ENCODE measurements at places on chromosomes 2 and 18. TPM values are rescaled to one million over a fixed set of nuclear protein-coding genes. Genes with fewer than 3 reads are reported as not detected.
A peak's percentile ranks its signal among the peaks of the same experiment; 100 is the strongest.

Gene BMP10
- total RNA-seq: not detected

DNA sequence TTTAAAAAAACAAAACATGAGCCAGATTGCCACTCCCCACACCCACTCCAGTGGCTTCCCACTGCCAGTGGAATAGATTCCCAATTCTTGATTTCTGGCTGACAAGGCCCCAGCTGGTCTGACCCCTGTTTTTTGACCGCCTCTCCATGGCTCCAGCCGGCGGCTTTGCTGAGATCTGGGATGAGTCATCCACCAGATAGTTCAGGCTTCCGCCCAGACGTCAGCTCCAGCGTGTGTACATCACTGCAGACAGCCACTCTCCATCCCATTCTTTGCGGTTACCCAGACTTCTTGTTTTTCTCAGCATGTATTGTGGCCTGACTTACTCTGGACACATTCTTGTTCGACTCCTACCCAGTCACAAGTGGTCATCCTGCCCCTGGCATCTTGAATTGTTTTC lies 227.9 kb downstream of the GBX2 start:
- no peak overlapping the region for H3K27ac ChIP-seq
- no peaks in the 10 kb centered on the region for H3K36me3 ChIP-seq
- peak; percentile 73 for DNase-seq
- H3K4me3 ChIP-seq: no peak overlapping the region
- no peaks in the 10 kb centered on the region for H3K4me1 ChIP-seq

- no peak overlapping the region for H3K4me3 ChIP-seq
- H3K4me1 ChIP-seq: no peaks in the 10 kb centered on the region
- no peak for DNase-seq
- no peak overlapping the region for H3K27ac ChIP-seq
- no peaks in the 10 kb centered on the region for H3K27me3 ChIP-seq
These were observed 115.0 kb upstream of the LGALSL start for GRCh38 chr2:64338910-64339500.

DNA sequence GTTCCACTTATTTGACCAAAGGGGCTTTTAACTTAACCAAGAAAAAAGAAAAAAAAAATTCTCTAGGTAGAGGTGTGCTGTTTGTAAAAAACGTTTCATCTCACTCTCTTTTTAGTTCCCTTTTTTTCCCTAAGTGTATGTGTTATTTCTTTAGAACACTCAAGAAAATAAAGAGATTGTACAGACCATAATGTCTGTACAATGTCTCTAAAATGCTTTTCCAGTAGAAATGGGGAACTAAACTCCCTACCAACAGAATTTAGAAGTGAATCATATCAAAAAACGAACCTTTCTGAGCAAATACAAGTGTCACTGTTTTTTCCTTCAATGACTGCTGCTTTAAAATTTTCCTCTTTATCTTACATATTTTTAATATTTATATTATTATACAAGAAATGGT lies 72.0 kb downstream of the CDH7 start:
- no peak overlapping the region for H3K27ac ChIP-seq
- DNase-seq: no peak
- no peaks in the 10 kb centered on the region for H3K36me3 ChIP-seq
- H3K27me3 ChIP-seq: no peaks in the 10 kb centered on the region
- H3K4me3 ChIP-seq: no peak overlapping the region

Gene SLC30A3
- not detected for total RNA-seq

- no peak for DNase-seq
- H3K36me3 ChIP-seq: no peaks in the 10 kb centered on the region
These were observed 67.8 kb downstream of the EML4 start for GRCh38 chr2:42236911-42237310.

DNA sequence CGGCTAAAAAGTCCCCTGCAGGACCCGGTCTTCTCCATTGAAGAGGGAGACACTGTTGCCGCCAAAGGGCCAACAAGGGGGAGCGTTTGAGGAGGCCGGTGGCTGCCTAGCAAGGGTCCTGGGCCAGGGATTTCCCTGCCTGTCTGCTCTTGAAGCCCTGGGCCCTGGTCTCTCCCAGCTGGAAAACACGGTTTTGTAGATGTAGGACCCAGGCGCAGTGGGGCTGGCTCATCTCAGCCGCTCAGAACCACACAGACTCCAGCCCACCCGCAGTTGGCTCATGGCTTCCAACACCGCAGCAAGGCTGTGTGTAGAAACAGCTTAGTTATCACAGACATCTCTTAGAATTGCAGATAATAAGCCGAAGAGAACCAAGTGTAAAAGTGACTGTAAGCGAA lies 57.1 kb upstream of the TWIST2 start:
- no peaks in the 10 kb centered on the region for H3K36me3 ChIP-seq
- H3K27ac ChIP-seq: no peak overlapping the region
- H3K27me3 ChIP-seq: no peaks in the 10 kb centered on the region
- H3K4me1 ChIP-seq: no peaks in the 10 kb centered on the region

Gene ESPNL
- total RNA-seq: not detected

- no peak overlapping the region for H3K27ac ChIP-seq
These were observed 204.8 kb downstream of the SETBP1 start for GRCh38 chr18:44885507-44885906.

DNA sequence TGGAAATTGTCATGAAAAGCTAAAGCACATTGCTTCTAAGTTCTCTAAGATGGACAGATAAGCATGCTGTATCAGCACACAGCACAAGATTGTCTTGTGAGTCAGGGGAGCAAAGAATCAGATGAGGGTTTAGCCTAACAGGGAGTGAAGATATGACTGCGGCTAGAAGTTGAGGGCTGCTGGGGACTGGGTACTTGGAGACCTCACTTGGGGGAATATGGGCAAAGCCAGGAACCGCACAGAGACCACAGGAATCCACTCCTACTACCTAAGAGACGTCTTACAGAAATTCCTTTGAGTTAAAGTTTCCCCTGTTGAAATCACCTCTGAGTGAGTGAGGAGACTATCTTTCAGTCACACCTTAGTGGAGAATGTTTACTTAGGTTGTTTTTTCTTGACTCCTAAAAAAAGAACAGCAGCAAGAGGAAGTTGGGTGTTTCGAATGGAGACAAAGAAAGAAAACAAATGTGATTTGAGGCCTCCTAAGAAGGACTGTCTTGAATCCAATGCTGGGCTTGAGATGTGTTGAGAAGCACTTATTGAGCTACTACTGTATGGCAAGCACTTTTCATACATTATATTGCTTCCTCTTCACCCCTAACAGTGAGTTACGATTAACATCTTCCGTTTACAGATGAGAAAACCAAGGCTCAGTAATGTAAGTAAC lies 100.7 kb downstream of the ANKRD44 start:
- DNase-seq: no peak
- H3K27me3 ChIP-seq: no peaks in the 10 kb centered on the region
- no peak overlapping the region for H3K27ac ChIP-seq
- peaks cover 22% of the 10 kb centered on the region for H3K4me1 ChIP-seq

Gene HOXD13
- 48.9 TPM for total RNA-seq

DNA sequence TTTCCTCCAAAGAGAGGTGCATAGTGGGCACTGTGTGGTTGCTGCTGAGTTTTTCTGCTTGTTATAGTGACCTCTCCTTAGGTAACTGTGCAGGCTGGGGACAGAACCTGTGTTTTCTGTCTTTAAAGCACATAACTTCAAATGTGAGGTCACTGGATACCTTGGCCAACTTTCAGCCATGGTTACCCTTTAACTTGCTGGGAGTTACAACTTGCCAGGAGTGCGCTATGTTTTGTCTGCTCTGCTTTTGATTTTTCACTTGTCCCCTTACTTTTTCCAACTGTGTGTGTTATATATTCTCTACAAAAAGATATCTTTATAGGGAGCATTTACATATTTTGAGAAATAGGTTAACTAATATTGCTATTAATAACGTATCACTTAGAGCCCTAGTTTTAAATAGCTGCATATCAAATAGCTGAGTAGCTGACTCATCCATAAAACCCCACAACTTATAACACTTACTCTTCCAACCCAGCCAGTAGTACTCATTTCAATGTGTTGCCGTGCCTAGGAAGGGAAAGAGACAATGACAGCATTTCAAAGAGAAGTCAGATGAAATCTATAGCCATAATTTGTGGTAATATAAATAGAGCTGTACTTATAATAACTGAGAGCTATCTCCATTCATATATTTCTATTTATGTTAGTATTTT lies 51.6 kb downstream of the DPP4 start:
- no peaks in the 10 kb centered on the region for H3K27me3 ChIP-seq
- DNase-seq: no peak
- H3K4me1 ChIP-seq: no peaks in the 10 kb centered on the region
- no peak overlapping the region for H3K4me3 ChIP-seq
- H3K36me3 ChIP-seq: no peaks in the 10 kb centered on the region
- no peak overlapping the region for H3K27ac ChIP-seq

DNA sequence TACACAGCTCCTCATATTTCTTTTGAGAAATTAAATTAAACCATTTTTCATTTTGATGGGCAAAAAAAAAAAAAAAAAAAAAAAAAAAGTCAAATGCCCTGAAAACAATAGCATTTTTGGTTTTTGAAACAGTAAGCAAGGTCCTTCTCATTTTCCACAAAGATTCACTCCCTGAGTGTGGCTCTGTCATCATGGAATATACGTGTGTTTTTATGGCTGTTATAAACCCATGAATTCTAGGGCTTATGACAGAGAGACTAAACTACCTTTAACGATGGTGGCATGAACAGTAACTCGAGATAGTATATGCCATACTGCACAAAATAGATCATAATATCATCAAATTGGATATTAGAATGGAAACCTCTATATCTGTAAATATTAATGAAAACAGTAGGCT lies 179.2 kb upstream of the ZNF521 start:
- no peaks in the 10 kb centered on the region for H3K36me3 ChIP-seq
- H3K27ac ChIP-seq: no peak overlapping the region
- DNase-seq: no peak
- no peak overlapping the region for H3K4me3 ChIP-seq

GRCh38 chr2:75310876-75311275 lies 111.6 kb upstream of the TACR1 start:
- H3K4me3 ChIP-seq: no peak overlapping the region
- H3K36me3 ChIP-seq: no peaks in the 10 kb centered on the region
- no peaks in the 10 kb centered on the region for H3K4me1 ChIP-seq
- H3K27me3 ChIP-seq: no peaks in the 10 kb centered on the region
- H3K27ac ChIP-seq: no peak overlapping the region
- DNase-seq: no peak

- H3K27ac ChIP-seq: no peak overlapping the region
- no peak overlapping the region for H3K4me3 ChIP-seq
- peaks cover 66% of the 10 kb centered on the region for H3K36me3 ChIP-seq
These were observed 20.3 kb downstream of the ITPRID2 start for GRCh38 chr2:181911830-181912229.

DNA sequence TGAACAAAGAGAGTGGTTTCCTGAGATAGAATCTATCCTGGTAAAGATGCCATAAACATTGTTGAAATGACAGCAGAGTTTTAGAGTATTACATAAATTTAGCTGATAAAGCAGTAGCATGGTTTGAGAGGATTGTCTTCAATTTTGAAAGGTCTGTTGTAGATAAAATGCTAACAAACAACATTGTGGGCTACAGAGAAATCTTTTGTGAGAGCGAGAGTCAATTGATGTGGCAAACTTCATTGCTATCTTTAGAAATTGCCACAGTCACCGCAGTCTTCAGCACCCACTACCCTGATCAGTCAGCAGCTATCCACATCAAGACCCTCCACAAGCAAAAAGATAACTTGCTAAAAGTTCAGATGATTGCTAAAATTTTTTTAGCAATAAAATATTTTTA lies 17.5 kb downstream of the VRK2 start:
- H3K4me3 ChIP-seq: no peak overlapping the region
- H3K27ac ChIP-seq: no peak overlapping the region
- no peaks in the 10 kb centered on the region for H3K36me3 ChIP-seq

DNA sequence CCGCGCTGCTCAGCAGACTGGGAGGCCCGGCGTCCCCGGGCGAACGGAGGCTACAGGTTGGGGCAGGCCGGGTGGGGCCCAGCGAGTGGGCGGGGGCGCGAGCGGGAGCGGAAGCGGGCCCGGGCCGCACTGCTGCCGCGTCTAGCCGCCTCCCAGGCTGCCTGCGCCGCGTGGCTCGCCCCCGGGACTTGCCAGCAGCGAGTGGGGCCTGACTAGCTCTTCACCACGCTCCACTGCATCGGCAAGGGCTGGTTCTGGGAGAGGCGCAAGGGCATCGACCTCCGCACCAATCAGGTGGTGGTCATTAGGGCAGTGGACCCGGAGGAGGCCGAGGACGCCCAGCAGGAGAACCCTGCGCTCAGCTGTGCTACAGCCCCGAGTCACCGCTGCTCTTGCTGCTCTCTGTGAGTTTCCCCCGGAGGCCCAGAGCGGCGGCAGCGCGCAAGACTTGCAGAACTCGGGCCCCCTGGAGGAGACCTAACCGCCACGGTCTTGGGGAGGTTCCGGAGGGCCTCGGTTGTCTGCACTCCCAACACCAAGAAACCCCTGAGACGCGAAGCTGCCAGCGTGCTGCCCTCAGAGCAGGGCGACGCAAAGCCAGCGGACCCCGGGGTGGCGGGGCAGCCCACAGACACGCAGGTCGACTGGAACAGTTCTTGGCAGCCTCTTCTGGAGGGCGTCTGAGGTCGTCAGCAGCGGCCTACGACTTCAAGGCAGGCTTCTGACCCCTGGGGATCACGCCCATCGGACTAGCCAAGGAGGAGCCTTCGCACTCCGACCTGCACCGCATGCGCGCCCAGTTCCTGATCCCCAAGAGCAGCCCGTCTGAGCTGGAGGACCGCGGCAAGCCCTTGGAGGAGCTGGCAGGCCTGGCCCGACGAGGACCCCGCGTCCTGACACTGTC lies 27.2 kb upstream of the PTPN2 start:
- H3K36me3 ChIP-seq: no peaks in the 10 kb centered on the region
- peak overlapping the region; percentile 48 for H3K4me3 ChIP-seq
- H3K27me3 ChIP-seq: peaks cover 31% of the 10 kb centered on the region
- H3K27ac ChIP-seq: no peak overlapping the region
- no peak for DNase-seq

- DNase-seq: no peak
- no peaks in the 10 kb centered on the region for H3K36me3 ChIP-seq
- H3K4me1 ChIP-seq: no peaks in the 10 kb centered on the region
- H3K4me3 ChIP-seq: no peak overlapping the region
- H3K27ac ChIP-seq: no peak overlapping the region
These were observed 206.0 kb downstream of the NCK2 start for GRCh38 chr2:105950521-105951383.

GRCh38 chr2:152240559-152241231 lies 65.1 kb upstream of the STAM2 start:
- no peak overlapping the region for H3K27ac ChIP-seq
- no peak overlapping the region for H3K4me3 ChIP-seq
- no peaks in the 10 kb centered on the region for H3K27me3 ChIP-seq
- H3K36me3 ChIP-seq: no peaks in the 10 kb centered on the region
- no peak for DNase-seq

- peaks cover 43% of the 10 kb centered on the region for H3K4me1 ChIP-seq
- H3K27ac ChIP-seq: no peak overlapping the region
- no peak overlapping the region for H3K4me3 ChIP-seq
- DNase-seq: no peak
These were observed 72.6 kb upstream of the STPG4 start for GRCh38 chr2:47227532-47228279.

GRCh38 chr2:70523996-70524965 lies 29.3 kb downstream of the TGFA start:
- H3K4me1 ChIP-seq: peaks cover 12% of the 10 kb centered on the region
- H3K36me3 ChIP-seq: no peaks in the 10 kb centered on the region
- no peak overlapping the region for H3K27ac ChIP-seq
- H3K4me3 ChIP-seq: no peak overlapping the region

Gene ST8SIA3
- total RNA-seq: 0.55 TPM

All from sigmoid colon (tissue), 7 donors.